Stimulated activated CD4-positive, alpha-beta T cell treated with anti-CD3 and anti-CD28 coated beads, TNF-alpha, amount 100 ng/mL, for 48 hours (primary cell): ENCODE measurements at places on chromosomes 3 and 15.

DNA sequence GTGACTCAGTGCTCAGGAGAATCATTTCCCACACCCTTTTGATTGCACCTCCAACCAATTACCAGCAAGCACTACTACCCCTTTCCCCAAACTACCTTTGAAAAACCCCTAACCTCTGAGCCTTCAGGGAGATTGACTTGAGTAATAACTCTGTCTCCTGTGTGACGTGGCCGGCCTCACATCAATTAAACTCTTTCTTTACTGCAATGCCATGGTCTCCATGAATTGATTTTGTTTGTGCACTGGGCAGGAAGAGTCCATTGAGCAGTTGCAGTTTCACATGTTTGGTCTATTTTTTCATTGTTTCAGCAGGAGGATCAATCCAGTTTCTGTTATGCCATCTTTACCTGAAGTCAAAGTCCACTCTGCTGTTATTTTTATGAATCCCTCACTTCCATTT, 32.4 kb downstream of the SCN11A start:
- no peak for DNase-seq

- DNase-seq: no peak
These were observed 22.9 kb downstream of the CTSH start for GRCh38 chr15:78921940-78922339.

DNA sequence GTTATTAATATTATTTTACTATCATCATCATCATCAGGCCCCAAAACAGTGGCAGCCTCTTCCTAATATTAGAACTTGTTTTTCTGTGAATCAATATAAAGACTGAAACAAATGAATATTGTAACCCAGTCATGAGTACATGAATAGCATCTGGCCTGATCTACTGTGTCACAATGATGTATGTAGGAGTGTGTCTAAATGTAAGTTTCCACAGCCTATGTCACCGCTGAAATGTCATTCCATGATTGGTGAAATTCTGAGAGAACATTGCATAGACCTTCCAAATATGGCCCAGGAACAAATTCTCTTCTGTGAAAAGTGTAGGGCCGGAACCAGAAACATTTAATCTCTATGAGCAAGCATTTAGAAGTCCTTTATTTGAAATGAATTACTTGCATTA, 20.6 kb upstream of the C3orf49 start:
- DNase-seq: no peak

DNA sequence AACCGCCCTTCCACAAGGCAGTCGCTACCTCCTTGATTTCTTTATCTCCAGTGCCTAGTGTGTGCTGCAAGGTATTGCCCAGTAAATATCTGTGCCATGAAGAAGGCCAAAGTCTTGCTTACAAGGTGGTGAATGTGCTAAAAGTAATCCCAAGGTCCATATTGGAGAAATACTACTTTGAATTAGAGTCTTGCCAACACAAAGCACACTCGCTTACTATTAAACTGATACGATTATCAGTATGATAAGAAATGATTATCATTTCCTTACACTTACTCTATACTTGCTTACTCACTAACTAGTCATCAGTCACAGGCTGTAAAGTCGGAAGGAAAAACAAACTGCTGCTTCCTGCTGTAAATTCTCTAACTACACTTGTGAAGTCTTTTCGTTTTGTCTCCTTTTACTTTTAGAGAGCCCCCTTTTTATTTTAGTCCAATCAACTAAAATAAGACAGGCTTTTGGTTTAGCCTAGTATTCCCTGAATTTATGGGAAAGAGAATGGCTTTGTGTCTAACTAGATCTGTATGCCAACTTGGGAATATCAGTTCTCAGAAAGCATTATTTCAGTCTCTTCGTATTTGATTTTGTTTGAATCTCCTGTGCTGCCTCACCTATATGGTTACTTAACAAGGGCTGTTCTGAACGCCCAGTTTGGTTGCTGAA, 107.1 kb upstream of the TSC22D2 start:
- DNase-seq: no peak

- DNase-seq: no peak
These were observed 16.9 kb upstream of the P2RY1 start for GRCh38 chr3:152818027-152818426.

DNA sequence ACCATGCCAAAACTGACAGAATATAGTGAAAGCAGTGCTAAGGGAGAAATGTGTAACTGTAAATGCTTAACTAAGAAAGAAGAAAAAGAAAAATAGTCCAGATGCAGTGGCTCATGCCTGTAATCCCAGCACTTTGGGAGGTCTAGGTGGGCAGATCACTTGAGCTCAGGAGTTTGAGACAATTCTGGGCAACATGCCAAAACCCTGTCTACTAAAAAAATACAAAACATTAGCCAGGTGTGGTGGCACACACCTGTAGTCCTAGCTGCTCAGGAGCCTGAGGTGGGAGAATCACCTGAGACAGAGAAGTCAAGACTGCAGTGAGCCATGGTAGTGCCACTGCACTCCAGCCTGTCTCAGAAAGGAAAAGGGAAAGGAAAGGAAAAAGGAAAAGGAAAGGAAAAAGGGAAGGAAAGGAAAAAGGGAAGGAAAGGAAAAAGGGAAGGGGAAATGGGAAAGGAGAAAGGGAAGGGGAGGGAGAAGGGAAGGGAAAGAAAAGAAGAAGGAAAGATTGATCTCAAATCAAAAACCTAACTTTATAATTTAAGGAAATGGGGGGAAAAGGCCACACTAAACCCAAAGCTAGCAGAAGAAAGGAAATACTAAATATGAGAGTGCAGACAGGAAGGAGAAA, 20.3 kb downstream of the C3orf33 start:
- DNase-seq: no peak
